ENCODE measurements at places on chromosomes 5 and 9.

- no peak overlapping the region for H3K4me3 ChIP-seq
- H3K4me1 ChIP-seq: no peaks in the 10 kb centered on the region
- DNase-seq: no peak
- no peaks in the 10 kb centered on the region for H3K36me3 ChIP-seq
These were observed 328.4 kb downstream of the ARHGEF28 start for GRCh38 chr5:73954381-73954780.

DNA sequence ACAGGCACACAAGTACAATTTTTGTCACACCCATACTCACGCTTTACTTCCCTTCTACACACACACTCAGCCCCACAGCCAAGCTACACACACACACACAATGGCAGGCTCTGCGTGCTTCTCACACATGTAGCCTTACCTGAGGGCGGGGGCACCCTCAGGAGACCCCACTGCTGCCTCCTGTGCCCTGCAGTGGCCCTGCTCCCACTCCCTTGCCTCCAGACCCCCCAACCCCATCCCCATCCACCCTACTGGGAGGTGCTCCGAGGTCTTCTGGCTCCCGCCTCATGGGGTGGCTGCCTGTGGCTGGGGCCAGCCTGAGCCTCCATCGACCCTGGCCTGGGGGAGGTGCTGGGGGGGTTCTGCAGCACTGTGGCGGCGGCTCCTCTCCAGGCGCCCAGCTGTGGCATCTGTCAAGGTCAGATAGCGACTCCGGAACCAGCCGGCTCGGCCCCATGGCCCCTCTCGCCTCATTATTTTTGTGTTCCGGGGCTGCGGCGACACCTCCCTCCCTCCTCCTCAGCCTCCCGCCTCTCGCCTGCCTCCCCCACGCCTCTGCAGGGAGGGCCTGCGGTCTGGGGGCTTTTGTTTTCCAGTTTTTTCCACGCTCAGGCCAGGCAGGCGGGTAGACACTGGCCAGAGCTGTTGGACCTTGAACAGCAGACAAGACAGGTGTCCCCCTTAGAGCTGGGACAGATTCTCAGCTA, 21.7 kb downstream of the CXXC5 start:
- H3K4me3 ChIP-seq: peak overlapping the region; percentile 46
- no peak for DNase-seq
- H3K36me3 ChIP-seq: no peaks in the 10 kb centered on the region
- no peak overlapping the region for H3K27ac ChIP-seq
- peaks cover 36% of the 10 kb centered on the region for H3K4me1 ChIP-seq

- no peaks in the 10 kb centered on the region for H3K36me3 ChIP-seq
- H3K27ac ChIP-seq: no peak overlapping the region
- no peak for DNase-seq
- H3K4me1 ChIP-seq: no peaks in the 10 kb centered on the region
- H3K4me3 ChIP-seq: no peak overlapping the region
- H3K27me3 ChIP-seq: no peaks in the 10 kb centered on the region
These were observed 561.4 kb downstream of the ISL1 start for GRCh38 chr5:51944500-51945125.

GRCh38 chr9:36165826-36166167, 3.4 kb upstream of the CCIN start:
- H3K27ac ChIP-seq: no peak overlapping the region
- H3K27me3 ChIP-seq: no peaks in the 10 kb centered on the region
- DNase-seq: no peak
- H3K4me3 ChIP-seq: no peak overlapping the region

GRCh38 chr5:10123254-10123989, 126.3 kb downstream of the ATPSCKMT start:
- H3K4me1 ChIP-seq: no peaks in the 10 kb centered on the region
- no peak overlapping the region for H3K4me3 ChIP-seq
- H3K36me3 ChIP-seq: no peaks in the 10 kb centered on the region
- no peak overlapping the region for H3K27ac ChIP-seq

DNA sequence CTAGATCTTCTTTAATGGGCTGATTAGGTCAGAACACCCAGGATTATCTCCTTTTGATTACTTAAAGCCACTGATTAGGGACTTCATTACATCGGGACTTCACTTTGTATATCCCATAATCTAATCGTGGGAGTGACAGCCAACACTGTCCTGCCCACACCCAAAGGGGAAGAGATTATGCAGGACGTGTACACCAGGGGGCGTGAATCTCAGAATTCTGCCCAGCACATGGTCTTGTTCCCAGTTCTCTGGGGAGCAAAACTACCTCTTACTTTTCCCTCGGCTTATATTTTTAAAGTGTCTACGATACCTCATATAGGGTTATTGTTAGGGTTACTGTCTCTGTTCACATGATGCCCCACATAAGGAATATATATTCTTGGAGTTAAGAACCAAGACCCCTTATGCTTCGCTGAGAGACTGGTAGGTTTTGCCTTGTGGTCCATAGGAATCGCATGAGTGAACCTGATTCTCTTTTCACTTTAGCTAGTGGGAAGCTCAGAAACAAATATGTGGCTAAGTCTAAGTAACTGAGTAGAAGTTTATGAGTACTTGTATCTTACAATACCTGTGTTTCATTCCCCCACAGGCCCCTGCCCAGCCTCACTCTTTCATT, 192.7 kb downstream of the GNA14 start:
- no peak overlapping the region for H3K27ac ChIP-seq
- H3K27me3 ChIP-seq: no peaks in the 10 kb centered on the region
- H3K4me1 ChIP-seq: no peaks in the 10 kb centered on the region
- H3K4me3 ChIP-seq: no peak overlapping the region
- peak; percentile 36 for DNase-seq

DNA sequence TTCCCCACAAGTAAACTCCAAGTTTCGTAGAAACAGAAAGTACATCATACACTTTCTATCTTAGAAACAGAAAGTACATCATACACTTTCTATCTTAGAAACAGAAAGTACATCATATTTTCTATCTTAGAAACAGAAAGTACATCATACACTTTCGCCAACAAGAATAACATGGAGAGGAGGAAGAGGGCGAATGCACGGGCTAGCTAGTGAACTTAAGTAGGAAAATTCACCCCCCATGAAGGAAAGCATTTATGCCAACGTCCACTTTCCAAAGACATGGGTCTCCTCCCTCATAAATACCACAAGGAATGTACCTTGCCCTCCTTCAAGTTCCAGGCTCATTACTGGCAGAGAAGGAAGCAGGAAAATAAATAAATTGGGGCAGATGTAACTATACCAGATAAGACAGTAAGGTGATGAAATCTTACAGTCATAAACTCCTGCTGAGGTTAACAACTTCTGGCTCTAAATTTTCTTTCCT, 64.7 kb downstream of the FRMD3 start:
- no peaks in the 10 kb centered on the region for H3K36me3 ChIP-seq
- no peaks in the 10 kb centered on the region for H3K27me3 ChIP-seq
- peak overlapping the region; percentile 42 for H3K27ac ChIP-seq
- no peak for DNase-seq
- no peak overlapping the region for H3K4me3 ChIP-seq

DNA sequence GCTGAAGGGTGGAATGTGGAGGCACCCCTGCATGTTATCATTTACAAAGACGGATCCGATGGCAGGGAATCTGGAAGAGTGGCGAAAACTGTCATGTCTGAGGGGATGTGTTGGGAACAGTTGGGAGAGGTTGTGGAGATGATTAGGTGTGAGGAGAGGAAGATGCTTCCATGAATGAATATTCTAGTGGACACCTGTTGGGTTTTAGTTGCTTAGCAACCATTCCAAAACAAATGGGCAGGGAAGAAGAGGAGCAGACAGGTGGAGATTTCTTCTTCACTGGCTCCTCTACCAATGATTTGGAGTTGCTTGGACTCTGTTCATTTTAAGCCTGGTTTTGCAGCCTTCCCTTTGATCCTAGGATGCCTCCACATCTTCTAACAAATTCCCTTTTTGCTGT, 465.3 kb upstream of the CLINT1 start:
- H3K4me1 ChIP-seq: no peaks in the 10 kb centered on the region
- no peaks in the 10 kb centered on the region for H3K27me3 ChIP-seq
- H3K36me3 ChIP-seq: no peaks in the 10 kb centered on the region
- no peak overlapping the region for H3K27ac ChIP-seq
- no peak overlapping the region for H3K4me3 ChIP-seq

- DNase-seq: no peak
- no peaks in the 10 kb centered on the region for H3K36me3 ChIP-seq
- H3K4me1 ChIP-seq: no peaks in the 10 kb centered on the region
- H3K27ac ChIP-seq: no peak overlapping the region
- no peak overlapping the region for H3K4me3 ChIP-seq
These were observed 23.4 kb downstream of the IL33 start for GRCh38 chr9:6239048-6239461.

DNA sequence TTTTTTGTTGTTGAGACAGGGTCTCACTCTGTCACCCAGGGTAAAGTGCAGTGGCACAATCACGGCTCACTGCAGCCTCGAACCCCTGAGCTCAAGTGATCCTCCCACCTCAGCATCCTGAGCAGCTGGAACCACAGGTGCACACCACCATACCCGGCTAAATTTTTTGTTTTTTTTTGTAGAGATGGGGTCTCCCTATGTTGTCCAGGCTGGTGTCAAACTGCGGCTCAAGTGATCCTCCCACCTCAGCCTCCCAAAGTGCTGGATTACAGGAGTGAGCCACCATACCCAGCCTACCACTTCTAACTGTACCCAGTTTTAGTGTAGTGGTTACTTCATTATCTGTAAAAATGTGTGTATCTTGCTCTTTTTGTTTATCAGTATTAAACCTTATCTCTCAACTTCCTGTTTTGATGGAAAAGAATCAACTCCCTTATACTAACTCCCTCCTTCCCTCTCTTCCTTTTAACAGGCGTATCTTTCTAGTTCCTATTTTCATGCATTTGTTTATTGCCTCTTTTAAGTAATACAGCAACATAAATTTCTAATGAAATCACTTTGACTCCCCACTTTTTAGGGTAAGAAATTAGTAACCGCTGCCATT, 33.1 kb downstream of the GRAMD2B start:
- no peak overlapping the region for H3K4me3 ChIP-seq
- no peak overlapping the region for H3K27ac ChIP-seq
- H3K36me3 ChIP-seq: no peaks in the 10 kb centered on the region
- DNase-seq: no peak
- H3K4me1 ChIP-seq: peaks cover 1% of the 10 kb centered on the region

DNA sequence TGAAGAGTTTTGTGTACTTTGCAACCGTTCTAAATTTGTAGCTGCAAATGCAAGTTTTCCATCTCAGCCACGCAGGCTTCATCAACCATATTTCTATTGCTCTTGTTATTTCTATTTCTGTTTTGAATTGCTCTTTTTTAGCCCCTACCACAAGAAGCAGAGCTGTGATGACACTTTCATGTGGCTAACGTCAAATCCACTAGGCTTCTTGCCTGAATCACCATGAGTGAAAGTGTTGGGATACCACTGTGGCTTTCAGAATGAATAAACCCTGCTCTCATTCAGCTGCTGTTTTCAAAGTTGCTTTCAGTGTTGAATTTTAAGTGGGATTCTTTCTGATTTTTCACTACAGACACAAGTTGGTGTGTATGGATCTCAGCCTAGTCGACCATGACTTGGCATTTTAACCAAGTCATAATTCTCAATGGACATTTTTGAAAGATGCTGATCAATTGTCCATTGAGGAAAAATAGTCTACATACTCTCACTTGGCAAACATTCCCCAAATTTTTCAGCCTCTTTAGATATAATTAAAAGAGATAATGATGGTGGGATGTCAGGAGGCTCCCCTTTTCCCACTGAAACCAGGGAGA, 41.0 kb upstream of the MTAP start:
- no peaks in the 10 kb centered on the region for H3K36me3 ChIP-seq
- no peaks in the 10 kb centered on the region for H3K27me3 ChIP-seq
- no peak overlapping the region for H3K27ac ChIP-seq
- no peak for DNase-seq
- no peak overlapping the region for H3K4me3 ChIP-seq

DNA sequence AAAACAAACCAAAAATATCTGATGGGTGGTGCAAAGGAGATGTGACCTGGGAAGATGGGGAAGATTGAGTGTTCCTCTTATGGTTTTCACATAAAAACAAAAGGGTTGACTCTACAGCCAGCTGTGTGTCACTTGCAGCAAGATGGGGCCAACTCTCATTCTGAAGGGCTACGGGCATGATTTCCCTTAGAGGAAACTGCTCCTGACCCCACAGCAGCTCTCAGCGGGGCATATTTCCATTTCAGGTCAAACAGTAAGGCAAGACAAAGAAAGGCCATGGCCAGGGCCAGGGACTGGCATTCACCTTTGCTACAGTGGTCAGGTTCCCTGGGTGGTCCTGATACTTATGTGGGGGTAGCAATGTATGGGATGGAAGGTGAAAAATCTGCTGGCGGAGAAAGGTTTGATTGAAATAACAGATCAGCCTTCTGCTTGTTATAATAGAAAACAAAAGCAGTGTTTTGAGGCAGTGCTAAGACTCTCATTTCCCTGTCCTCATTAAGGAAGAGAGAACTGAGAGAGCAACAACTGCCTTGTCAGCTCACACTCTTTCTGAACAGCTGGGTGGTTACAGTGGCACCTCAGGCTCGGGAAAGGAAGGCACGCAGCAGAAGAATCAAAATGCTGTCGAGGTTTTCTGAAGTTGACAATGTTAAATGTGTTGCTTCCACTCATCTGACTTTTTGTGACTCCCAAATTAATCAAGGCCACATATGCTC, 120.7 kb upstream of the PCA3 start:
- no peak overlapping the region for H3K4me3 ChIP-seq
- H3K27ac ChIP-seq: no peak overlapping the region
- H3K4me1 ChIP-seq: no peaks in the 10 kb centered on the region
- no peaks in the 10 kb centered on the region for H3K36me3 ChIP-seq

- no peaks in the 10 kb centered on the region for H3K36me3 ChIP-seq
- H3K4me1 ChIP-seq: no peaks in the 10 kb centered on the region
- no peaks in the 10 kb centered on the region for H3K27me3 ChIP-seq
- no peak overlapping the region for H3K4me3 ChIP-seq
- DNase-seq: no peak
- no peak overlapping the region for H3K27ac ChIP-seq
These were observed 8.4 kb upstream of the RGS7BP start for GRCh38 chr5:64497386-64497785.

- H3K4me1 ChIP-seq: peaks cover 93% of the 10 kb centered on the region
- DNase-seq: no peak
- H3K27me3 ChIP-seq: no peaks in the 10 kb centered on the region
- no peaks in the 10 kb centered on the region for H3K36me3 ChIP-seq
- no peak overlapping the region for H3K4me3 ChIP-seq
These were observed 39.7 kb upstream of the TNFAIP8 start for GRCh38 chr5:119316086-119316485.

DNA sequence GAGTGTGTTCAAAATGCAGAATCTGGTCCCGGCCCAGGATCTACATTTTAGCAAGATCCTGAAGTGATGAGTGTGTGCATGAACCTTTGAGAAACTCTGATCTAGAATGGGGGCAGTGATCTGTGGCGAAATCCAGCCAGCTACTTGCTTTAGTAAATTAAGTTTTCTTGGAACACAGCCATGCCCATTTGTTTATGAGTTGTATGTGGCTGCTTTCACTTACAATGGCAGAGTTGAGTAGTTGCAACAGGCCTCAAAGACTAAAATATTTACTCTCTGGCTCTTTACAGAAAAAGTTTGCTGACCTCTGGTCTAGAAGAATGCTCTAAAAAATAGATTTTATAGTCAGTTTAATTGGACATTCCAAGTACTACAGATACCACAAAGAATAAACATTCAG, 588.3 kb downstream of the BNC2 start:
- H3K27me3 ChIP-seq: no peaks in the 10 kb centered on the region
- no peaks in the 10 kb centered on the region for H3K36me3 ChIP-seq
- no peaks in the 10 kb centered on the region for H3K4me1 ChIP-seq
- no peak overlapping the region for H3K27ac ChIP-seq

- H3K4me3 ChIP-seq: peak overlapping the region; percentile 76
- H3K4me1 ChIP-seq: peaks cover 33% of the 10 kb centered on the region
- peak overlapping the region; percentile 5 for H3K27ac ChIP-seq
- no peaks in the 10 kb centered on the region for H3K36me3 ChIP-seq
- H3K27me3 ChIP-seq: no peaks in the 10 kb centered on the region
These were observed 716 bp downstream of the PROB1 start for GRCh38 chr5:139394123-139394653.

GRCh38 chr5:168364151-168364661, 72.8 kb downstream of the WWC1 start:
- no peaks in the 10 kb centered on the region for H3K4me1 ChIP-seq
- no peaks in the 10 kb centered on the region for H3K36me3 ChIP-seq
- H3K4me3 ChIP-seq: no peak overlapping the region
- H3K27me3 ChIP-seq: peaks cover 3% of the 10 kb centered on the region

Data from naive thymus-derived CD4-positive, alpha-beta T cell (primary cell).